H1 (cell line): ENCODE measurements at places on chromosomes 16 and 17. TPM values are rescaled to one million over a fixed set of nuclear protein-coding genes. Genes with fewer than 3 reads are reported as not detected.

The HNF1B gene
- 0.13 TPM in 1 of 2 replicates, not detected in the other for total RNA-seq

- peaks cover 65% of the 10 kb centered on the region for H3K36me3 ChIP-seq
- no peaks in the 10 kb centered on the region for H3K4me1 ChIP-seq
- H3K4me3 ChIP-seq = no peak overlapping the region
- DNase-seq = no peak
- H3K27ac ChIP-seq = no peak overlapping the region
Observed at GRCh38 chr17:16005636-16006035, 6.0 kb downstream of the TTC19 start.

DNA sequence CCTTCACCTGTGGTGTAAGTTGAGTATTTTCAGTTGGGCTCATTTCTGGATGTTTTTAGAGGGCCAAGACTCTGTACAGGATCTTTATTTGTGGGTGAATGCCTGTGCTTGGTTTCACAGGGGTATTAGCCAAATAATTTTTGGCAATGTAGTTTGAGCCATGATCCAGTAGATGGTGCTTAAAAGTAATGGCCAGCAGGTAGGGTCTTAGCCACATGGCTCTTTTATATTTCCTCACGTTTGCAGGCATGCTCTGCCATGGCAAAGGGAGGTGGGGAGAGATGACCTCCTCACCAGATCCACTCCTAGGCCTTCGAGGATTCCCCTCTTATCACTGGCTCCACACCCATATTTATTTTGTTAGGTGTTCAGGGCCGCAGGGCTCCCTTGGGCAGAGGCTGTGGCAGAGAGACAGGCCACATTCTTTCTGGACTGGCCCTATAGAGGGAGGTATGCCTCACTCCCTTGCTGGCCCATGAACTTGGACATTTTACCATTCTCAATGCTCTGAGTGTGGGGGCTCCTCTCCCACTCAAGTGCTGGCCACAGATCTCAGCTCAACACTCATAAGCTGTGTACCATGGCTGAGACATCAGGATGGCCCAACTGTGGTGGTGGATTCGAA is 417.1 kb downstream of the XYLT1 start:
- H3K4me1 ChIP-seq = 0 out of 2 replicates have a peak, but pooled peaks cover 4% of the 10 kb centered on the region
- no peak for DNase-seq
- H3K27ac ChIP-seq = no peak overlapping the region

DNA sequence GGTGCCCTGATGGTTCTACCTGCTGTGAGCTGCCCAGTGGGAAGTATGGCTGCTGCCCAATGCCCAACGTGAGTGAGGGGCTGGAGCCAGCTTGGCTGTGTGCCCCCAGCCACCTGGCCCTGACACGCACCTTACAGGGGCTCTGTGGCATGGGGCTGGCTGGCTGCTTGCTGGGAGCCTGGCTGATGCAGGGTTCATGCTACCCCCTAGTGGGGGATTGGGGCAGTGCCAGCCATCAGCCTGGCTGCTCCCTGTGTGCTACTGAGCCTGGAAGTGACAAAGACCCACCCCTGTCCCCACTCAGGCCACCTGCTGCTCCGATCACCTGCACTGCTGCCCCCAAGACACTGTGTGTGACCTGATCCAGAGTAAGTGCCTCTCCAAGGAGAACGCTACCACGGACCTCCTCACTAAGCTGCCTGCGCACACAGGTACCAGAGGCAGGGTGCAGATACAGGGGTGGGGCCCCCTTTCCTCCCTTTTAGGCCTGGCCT is 5.7 kb downstream of the GRN start:
- no peak overlapping the region for H3K4me3 ChIP-seq
- peaks cover 2% of the 10 kb centered on the region; the same call in 1 of the 2 replicates for H3K36me3 ChIP-seq
- DNase-seq = peak; percentile 90
- no peaks in the 10 kb centered on the region; the same call in 1 of the 2 replicates for H3K27me3 ChIP-seq
- peaks cover 5% of the 10 kb centered on the region; the same call in 1 of the 2 replicates for H3K4me1 ChIP-seq

DNA sequence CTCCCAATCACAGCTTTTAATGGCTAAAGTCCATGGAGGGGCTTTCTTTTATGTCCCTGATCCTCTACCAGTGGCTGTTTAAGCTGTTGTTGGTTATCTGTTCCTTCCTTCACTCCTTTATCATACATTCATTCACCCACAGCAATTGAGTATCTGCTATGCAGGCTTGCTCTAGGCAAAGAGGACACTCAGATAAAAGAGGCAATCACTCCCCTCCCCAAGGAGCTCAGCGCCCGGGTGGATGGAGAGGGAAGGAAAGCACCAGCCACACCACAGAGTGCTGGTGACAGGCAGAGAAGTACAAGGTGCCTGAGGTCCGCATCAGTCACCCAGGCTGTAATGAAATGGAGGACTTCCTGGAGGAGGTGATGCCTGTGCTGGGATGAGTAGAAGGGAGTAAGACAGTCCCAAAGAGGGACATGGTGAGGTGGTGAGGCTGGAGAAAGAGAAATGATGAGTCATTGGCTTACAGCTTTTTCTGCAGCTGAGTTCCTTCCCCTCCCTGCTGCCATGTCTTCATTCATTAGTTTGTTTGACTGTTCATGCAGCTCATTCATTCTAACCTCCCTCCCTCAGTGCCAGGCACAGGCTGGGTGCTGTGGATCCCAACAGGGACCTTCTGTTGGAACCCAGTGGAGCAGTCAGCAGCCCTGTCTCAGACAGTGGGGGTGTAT is 12.8 kb upstream of the NGFR start:
- H3K36me3 ChIP-seq = no peaks in the 10 kb centered on the region
- no peak overlapping the region for H3K27ac ChIP-seq
- H3K4me3 ChIP-seq = no peak overlapping the region
- no peak for DNase-seq
- H3K27me3 ChIP-seq = no peaks in the 10 kb centered on the region; the same call in 1 of the 2 replicates

DNA sequence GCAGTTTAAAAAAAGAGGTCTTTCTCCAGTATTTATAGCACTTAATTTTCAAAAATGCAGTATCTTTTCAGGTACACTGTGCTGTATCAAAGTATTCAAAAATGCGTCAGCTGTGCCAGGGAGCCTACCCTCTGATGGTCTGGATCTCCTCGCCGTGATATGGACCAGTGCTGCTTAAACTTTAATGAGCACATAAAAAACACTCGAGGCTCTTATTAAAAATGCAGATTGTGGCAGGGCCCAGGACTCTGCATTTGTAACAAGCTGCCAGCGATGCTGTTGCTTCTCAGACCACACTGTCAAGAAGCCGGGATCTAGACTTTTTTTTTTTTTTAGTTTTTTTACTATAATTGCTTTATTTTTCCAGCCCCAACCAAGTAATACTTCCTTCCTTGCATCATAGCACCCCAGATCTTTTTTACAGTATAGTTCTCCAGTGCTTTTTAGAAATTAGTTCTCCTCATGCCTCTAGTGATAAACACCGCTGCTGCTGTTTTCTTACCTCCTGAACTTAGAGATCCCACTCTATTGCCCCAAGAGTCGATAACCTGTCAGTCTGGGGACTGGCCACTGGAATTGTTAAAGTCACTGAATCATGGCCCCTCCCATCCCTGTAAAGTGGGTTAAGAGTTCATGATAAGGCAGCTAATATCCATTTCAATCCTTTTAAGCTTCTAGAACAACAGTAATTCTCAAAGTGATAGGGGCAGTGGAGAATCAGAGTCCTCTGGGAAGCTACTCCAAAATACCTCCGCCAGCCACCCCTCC is 1.6 kb upstream of the SMARCD2 start:
- no peak overlapping the region for H3K4me3 ChIP-seq
- H3K27me3 ChIP-seq = peaks cover 15% of the 10 kb centered on the region
- DNase-seq = no peak
- H3K27ac ChIP-seq = no peak overlapping the region

DNA sequence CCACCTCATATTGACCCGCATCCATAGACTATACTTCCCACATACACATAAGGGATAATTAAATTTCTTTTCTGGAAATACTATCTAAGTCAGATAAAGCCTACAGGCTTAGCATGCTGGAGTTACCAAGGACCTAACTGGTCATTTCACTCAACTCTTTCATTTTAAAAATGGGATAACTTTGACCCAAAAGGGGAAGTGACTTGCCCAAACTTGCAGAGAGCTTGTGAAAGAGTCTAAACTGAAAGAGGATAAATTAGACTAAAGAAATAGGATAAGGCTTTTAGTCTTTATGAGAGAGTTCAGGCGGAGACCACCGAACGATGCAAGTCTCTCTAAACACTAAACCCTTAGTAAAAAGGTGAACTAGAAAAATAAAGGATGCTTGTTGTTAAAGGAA is 3.9 kb upstream of the KRT33A start:
- no peaks in the 10 kb centered on the region for H3K36me3 ChIP-seq
- no peak overlapping the region for H3K27ac ChIP-seq
- H3K27me3 ChIP-seq = no peaks in the 10 kb centered on the region

- H3K27me3 ChIP-seq = no peaks in the 10 kb centered on the region
- peaks cover 7% of the 10 kb centered on the region for H3K4me1 ChIP-seq
- H3K4me3 ChIP-seq = peak overlapping the region; percentile 29
- no peak overlapping the region for H3K27ac ChIP-seq
Observed at GRCh38 chr17:44911133-44912001, 3.9 kb downstream of the GFAP start.

DNA sequence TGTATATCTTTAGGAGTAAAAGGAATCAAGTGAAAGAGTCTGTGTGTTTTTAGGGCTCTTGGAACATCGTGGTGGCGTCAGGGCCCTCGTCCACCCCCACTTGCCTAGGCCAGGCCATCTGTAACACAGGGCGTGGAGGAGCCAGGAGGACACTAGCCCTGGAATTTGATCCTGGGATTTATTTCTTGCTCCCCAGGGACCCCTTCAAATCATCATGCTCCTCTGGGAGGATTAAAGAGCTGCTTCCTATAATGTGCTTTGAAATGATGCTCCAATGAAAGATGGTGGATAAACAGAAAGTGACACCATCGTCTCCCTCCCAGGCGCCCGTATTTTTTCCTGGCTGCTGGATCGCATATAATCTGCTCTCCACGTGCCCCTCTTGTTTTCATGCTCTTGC is 113.3 kb downstream of the AATF start:
- no peak for DNase-seq
- no peak overlapping the region for H3K4me3 ChIP-seq
- no peak overlapping the region for H3K27ac ChIP-seq
- no peaks in the 10 kb centered on the region for H3K27me3 ChIP-seq

- no peak overlapping the region for H3K27ac ChIP-seq
- H3K4me3 ChIP-seq = no peak overlapping the region
- H3K36me3 ChIP-seq = no peaks in the 10 kb centered on the region
Observed at GRCh38 chr16:10367616-10368188, 18.2 kb upstream of the ATF7IP2 start.

GRCh38 chr17:47368262-47368661 is 44.5 kb downstream of the EFCAB13 start:
- H3K27ac ChIP-seq = no peak overlapping the region
- DNase-seq = no peak
- no peak overlapping the region for H3K4me3 ChIP-seq
- H3K36me3 ChIP-seq = no peaks in the 10 kb centered on the region
- no peaks in the 10 kb centered on the region for H3K4me1 ChIP-seq

DNA sequence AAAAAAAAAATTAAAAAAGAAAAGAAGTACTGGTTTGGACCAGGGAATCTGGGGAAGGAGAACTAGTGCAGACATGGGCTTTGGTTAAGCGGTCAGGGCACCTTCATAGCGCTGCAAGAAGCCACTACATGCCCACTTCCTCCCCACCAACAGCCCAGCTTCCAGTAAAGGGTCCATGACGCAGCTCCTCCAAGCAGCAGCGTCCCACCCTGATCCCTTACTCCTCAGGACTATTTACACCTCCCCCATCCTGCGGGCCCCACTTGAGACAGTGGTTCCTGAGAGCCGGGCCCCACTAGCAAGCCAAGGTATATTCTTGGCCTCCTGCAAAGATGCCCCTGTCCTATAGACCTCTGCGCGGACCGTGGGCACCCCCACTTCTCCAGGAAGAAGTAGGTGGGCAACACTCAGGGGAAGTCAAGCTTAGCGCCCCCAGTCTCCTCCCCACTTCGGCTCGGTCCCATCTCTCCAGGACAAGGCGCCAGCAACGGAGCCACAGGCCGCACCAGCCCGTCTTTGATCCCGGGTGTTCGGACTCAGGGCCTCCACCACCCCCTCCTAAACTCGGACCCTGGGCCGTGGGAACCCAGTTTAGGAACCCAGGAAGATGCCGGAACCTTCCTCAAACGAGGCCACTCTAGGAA is 913 bp upstream of the PRR14 start:
- peak overlapping the region; percentile 36; the same call in 1 of the 2 replicates for H3K4me3 ChIP-seq
- H3K4me1 ChIP-seq = no peaks in the 10 kb centered on the region; the same call in 1 of the 2 replicates

DNA sequence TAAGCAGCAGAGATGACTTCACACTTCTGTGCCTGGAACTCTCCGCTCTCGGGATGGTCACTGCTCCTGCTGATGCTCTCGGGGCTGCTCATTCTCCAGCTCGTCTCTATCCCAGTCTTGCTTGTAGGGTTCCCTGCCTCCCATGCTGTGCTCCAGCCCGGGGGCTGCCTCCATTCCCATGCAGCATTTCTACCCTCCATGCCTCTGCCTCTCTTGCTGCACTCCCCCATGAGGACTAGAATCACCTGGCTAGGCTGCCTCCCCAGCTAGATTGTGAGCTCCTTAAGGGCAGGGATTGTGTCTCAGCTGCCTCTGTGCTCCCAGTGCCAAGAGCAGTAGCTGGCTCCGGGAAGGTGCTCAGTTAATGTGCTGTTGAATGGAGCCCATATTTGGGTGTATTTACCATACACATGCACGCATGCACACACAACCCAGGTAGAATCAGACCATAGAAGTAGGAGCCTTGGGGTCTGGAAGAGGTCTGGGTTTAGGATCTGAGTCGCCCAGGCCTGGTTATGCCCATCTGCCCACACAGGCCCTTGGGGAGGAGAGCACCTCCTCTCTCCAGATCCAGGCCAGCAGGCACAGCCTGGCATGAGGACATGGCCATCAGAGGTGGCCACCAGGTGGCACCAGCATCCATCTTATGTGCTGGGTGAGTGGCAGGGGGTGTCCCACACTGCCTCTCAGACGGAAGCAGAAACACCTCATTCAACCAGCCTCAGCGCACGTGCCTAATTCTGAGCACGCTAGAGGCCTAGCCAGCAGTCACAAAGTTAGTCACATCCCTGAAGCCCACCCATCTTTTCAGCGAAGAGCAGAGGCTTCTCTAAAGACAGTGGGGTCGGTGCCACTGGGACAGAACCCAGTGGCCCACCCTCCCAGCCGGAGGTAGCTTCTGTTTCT is 9.3 kb downstream of the GIT1 start:
- H3K36me3 ChIP-seq = peaks cover 26% of the 10 kb centered on the region
- peaks cover 11% of the 10 kb centered on the region for H3K4me1 ChIP-seq
- DNase-seq = peak; percentile 92
- H3K27me3 ChIP-seq = no peaks in the 10 kb centered on the region
- H3K27ac ChIP-seq = no peak overlapping the region

- H3K4me1 ChIP-seq = no peaks in the 10 kb centered on the region
- H3K27ac ChIP-seq = no peak overlapping the region
- DNase-seq = no peak
- H3K36me3 ChIP-seq = no peaks in the 10 kb centered on the region
Observed at GRCh38 chr16:12303653-12304052, 327.1 kb downstream of the SNX29 start.

The COG4 gene
- 46.1 and 52.2 TPM in 2 replicates for total RNA-seq

DNA sequence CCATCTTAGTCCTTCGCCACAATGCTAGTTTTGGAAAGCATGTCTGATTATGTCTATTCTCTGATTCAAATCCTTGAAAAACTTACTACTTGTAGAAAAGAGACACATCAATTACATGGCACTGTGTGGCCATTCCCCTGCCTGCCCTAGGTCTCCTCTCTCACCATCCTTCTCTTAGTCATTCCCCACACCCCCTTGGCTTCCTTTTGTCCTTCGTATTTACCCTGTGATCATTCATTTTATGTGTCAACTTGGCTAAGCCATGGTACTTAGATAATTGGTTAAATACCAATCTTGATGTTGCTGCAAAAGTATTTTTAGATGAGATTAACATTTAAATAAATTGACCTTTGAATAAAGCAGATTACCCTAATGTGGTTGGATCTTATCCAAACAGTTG is 122.9 kb upstream of the CDH11 start:
- H3K27me3 ChIP-seq = no peaks in the 10 kb centered on the region
- no peak for DNase-seq
- peaks cover 6% of the 10 kb centered on the region for H3K4me1 ChIP-seq
- no peak overlapping the region for H3K27ac ChIP-seq
- no peaks in the 10 kb centered on the region for H3K36me3 ChIP-seq
